ENCODE measurements at places on chromosomes 1 and 21. TPM values are rescaled to one million over a fixed set of nuclear protein-coding genes. Genes with fewer than 3 reads are reported as not detected.

CCDC27 gene
- total RNA-seq = not detected

NEXN gene
- 1.7 TPM for total RNA-seq

HES4 gene
- total RNA-seq = 0.48 TPM

TMEM52 gene
- 0.39 TPM for total RNA-seq

PLPPR4 gene
- total RNA-seq = 0.29 TPM

CITED4 gene
- 0.72 TPM for total RNA-seq

CFHR1 gene
- not detected for total RNA-seq

ZMYM1 gene
- 24.5 TPM for total RNA-seq

BSND gene
- not detected for total RNA-seq

ADAMTS5 gene
- total RNA-seq = 0.29 TPM

CRP gene
- total RNA-seq = not detected

FCRL6 gene
- total RNA-seq = not detected

UBXN10 gene
- 0.10 TPM for total RNA-seq

KMO gene
- 1.3 TPM for total RNA-seq

RGL1 gene
- 19.2 TPM for total RNA-seq

NPR1 gene
- total RNA-seq = not detected

OPRD1 gene
- 0.96 TPM for total RNA-seq

RPL11 gene
- 1,398 TPM for total RNA-seq

ANKRD45 gene
- not detected for total RNA-seq

TEDDM1 gene
- total RNA-seq = not detected

NBPF14 gene
- total RNA-seq = 30.9 TPM

HCN3 gene
- 0.36 TPM for total RNA-seq

CHAF1B gene
- 10.3 TPM for total RNA-seq

S100A16 gene
- 342 TPM for total RNA-seq

TNFAIP8L2 gene
- total RNA-seq = not detected

KRTAP27-1 gene
- not detected for total RNA-seq

TMEM39B gene
- total RNA-seq = 6.9 TPM

UTS2 gene
- total RNA-seq = 0.10 TPM

TMEM234 gene
- total RNA-seq = 14.9 TPM

LPAR3 gene
- 1.3 TPM for total RNA-seq

TGFBR3 gene
- 4.5 TPM for total RNA-seq

CGN gene
- under 0.01 TPM for total RNA-seq

SLC2A5 gene
- 6.9 TPM for total RNA-seq

MFN2 gene
- 38.9 TPM for total RNA-seq

LHX4 gene
- 0.20 TPM for total RNA-seq

HSD3B2 gene
- not detected for total RNA-seq

AUNIP gene
- 10.0 TPM for total RNA-seq

IVNS1ABP gene
- 57.1 TPM for total RNA-seq

LRRC39 gene
- total RNA-seq = 1.1 TPM

SPATA17 gene
- under 0.01 TPM for total RNA-seq

FLG gene
- total RNA-seq = under 0.01 TPM
